ENCODE measurements at places on chromosomes 5 and 9. TPM values are rescaled to one million over a fixed set of nuclear protein-coding genes. Genes with fewer than 3 reads are reported as not detected.

DNA sequence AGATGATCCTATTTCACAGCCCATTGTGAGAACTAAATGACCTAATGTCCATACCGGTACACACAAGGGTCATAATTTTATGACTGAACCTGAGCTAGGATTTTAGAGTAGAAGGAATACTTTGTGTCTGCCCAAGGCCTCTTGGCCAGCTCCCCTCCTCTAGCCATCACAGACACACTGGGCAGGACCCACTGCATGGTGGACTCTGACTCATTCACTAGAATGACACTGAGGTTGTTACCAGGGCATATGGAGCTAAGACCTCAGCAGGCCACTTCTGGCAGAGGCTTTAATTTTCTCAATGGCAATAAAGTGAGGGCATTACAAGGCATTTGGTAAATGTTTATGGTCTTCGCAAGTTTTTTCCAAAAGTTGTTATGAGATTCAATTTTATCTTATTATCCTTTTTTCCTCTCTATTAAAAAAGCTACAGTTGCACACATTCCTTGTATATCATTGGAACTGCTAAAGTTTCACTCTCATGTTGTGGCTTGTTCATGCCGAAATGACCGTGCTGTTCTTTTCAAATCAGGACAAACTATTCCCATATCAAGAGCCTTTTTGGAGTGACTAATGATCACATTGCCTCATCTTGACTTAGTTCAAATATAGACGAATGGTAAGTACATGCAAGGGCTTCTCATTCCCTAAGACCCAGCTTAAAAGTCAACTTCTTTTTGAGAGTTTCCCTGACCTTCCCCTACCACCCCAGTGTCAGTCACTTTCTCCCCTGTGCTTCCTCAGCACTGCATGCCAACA lies 595.7 kb downstream of the ACTL7B start:
- DNase-seq: no peak

DNA sequence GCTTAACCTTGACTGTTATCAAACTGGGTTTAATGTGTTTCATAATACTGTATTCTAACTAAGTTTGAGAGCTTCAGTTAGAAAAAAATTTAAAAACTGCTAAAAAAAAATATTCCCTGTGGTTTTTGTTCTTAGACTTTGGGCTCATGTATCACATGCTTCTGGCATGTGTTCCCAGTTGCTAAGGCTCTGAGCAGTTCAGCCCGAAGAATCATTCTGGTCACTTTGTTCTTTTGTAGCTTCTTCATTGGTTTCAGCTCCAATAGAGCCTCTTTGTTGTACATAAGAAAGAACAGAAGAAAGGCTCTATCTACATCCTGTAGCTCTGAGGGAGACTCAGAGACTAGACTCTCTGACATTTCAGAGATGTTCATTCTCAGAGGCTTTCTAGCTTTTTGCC lies 25.6 kb downstream of the KCNN2 start:
- DNase-seq: no peak

GRCh38 chr5:86565197-86565789 lies 52.4 kb upstream of the COX7C start:
- DNase-seq: no peak

GRCh38 chr5:142059304-142059940 lies 46.6 kb upstream of the GNPDA1 start:
- no peak for DNase-seq

DNA sequence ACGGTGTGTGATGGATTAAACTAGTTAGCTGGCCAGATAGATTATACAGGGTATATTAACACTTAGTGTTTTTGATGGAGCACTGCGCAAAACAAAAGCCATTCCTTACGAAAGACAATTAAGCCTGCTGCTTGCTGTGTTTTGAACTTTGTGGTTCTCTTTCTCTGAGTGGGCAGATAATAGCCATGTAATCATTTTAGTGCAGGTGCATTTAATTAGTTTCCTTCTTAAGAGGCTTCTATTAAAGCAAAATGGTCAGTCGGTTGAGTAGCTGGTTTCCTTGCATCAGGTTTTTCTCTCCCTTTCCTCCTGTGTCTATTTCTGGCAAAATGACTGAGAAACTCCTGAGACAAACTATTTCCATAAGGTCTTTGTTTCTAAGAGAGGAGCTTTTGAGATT lies 512.5 kb downstream of the DMAC1 start:
- no peak for DNase-seq

DNA sequence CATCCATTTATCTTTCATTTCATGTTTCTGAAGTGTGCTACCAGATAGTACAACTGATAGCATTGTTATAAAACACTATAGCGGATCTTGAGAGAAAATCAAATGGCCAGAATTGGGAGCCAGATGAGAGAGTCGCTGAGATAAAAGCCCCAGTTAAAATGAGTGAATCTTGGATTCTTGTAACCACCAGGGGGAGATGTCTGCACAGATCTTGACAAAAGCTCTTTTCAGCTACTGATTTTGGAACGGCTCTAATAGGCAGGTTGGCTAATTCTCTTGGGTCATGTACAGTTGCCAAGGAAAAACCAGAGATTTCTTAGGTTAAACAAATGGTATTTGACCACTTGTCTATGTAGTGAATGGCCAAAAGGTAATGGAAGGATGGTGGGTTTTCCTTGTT lies 21.7 kb downstream of the F2RL2 start:
- peak; percentile 80 for DNase-seq

- DNase-seq: no peak
These were observed 29.7 kb downstream of the SARDH start for GRCh38 chr9:133708246-133709014.

DNA sequence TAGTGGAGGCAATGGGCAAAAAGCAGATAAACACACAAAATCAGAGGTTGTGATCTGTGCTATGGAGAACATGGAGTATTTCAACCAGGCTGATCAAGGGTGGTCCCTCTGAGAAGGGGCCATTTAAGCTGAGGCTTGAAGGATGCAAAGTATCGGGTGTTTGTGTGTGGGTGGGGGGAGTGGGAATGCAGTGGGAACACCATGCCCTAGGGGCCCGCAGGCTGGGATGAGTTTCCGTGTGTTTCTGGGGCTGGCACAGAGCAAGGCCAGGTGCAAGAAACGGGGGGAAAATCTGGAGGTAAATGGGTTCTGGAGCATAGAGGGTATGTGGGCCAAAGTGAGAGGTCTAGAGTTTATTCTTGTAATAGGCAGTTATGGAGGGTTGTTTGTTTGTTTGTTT lies 13.8 kb upstream of the LARP1 start:
- no peak for DNase-seq

- DNase-seq: no peak
These were observed 6.2 kb upstream of the OLFM1 start for GRCh38 chr9:135081264-135081660.

- no peak for DNase-seq
These were observed 59.2 kb upstream of the NR4A3 start for GRCh38 chr9:99762470-99762869.

- DNase-seq: no peak
These were observed 283.3 kb downstream of the GABRB2 start for GRCh38 chr5:161263191-161263590.

- DNase-seq: no peak
These were observed 502.3 kb downstream of the DIRAS2 start for GRCh38 chr9:90140131-90140818.

CER1 gene
- total RNA-seq: not detected

IFNA2 gene
- total RNA-seq: not detected

SPINK7 gene
- not detected for total RNA-seq

REXO4 gene
- total RNA-seq: 16.1 TPM

Data from IMR-90 (cell line).